ENCODE measurements at places on chromosomes 2 and 18.

- DNase-seq, result no peak
These were observed 37.9 kb downstream of the LYPD1 start for GRCh38 chr2:132632000-132632649.

- DNase-seq, result no peak
These were observed 49.9 kb upstream of the COX7A2L start for GRCh38 chr2:42410742-42411514.

DNA sequence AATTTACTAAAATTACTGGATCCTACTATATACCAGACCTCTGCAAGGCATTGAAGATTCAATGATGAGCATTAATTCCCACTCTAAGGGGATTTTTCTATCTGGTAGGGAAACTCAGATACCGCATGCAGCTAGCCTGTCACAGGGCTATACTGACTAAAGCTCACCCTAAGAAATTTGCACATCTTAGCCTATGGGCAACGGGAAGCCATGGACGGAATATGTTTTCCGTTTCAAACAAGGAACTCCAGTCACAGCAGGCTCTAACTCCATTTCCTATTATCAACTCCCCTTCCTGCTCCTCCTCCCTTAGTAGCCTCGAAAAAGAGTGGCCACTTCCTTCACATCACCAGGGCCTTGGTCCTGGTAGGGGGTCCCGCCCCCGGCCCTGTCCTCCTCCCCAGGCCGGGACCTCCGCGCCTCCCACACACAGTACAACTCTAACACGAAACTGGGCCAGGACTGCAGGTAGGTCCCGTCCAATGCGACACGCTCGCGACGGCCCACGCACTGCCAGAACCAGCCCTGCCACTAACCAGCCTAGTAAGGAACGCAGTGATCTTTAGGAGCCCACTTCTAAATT lies 659 bp upstream of the COX5B start:
- DNase-seq, result no peak

DNA sequence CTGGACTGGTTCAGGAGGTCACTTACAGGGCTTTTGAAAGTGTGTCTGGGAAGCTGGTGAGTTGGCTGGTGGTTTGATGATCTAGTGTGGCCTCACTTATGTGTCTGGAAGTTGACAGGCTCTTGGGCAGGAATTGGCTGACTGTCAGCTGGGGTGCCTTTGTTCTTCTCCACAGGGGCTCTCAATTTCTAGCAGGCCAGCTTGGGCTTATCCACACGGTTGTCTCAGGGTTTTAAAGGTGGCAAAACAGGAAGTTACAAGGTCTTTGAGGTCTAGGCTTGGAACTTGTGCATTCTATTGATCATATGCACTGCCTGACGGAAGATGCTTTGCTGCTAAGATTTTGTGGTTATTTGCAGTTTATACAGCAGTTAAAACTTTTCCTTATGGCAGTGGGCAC lies 52.0 kb upstream of the CELF4 start:
- DNase-seq, result peak; percentile 2

GRCh38 chr2:164061129-164061746 lies 325.4 kb upstream of the FIGN start:
- DNase-seq, result peak; percentile 15

DNA sequence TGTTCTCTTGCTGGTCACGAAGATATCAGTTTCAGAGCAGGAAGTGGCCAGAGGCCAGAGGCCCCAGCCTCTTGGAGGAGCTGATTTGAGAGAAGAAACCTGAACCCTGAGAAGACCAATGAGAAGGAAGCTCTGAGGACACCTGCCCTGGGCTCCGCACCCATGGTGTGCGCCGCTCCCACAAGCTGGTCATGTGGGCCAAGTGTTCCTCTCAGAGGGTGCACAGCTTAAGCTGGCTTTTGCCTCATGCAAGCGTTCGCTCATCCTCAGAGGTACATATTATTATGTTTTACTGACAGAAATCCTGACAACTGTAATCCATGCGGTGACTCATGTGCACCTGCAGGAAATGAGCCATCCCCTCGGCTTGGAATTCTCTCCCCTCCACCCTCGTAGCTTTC lies 316.1 kb upstream of the MYT1L start:
- DNase-seq, result peak; percentile 59

- peak; percentile 98 for DNase-seq
These were observed 3.5 kb downstream of the CDK5R2 start for GRCh38 chr2:218962859-218963492.

GRCh38 chr2:231379266-231380215 lies 16.0 kb upstream of the B3GNT7 start:
- no peak for DNase-seq

DNA sequence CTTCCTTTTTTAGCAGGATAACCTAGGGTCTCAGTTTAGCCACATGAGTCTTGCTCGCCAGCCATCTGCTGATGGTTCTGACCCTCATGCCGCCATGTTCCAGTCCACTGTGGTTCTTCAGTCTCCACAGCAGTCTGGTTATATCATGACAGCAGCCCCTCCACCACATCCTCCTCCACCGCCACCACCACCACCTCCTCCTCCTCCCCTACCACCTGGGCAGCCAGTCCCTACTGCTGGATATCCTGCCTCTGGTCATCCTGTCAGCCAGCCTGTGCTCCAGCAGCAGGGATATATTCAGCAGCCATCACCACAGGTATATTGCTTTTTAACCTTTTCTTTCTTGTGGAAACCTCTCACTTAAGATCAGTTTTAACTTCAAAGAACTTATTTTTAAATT lies 89.9 kb upstream of the UBXN4 start:
- no peak for DNase-seq

GRCh38 chr2:62293151-62293489 lies 97.2 kb downstream of the B3GNT2 start:
- DNase-seq, result no peak

DNA sequence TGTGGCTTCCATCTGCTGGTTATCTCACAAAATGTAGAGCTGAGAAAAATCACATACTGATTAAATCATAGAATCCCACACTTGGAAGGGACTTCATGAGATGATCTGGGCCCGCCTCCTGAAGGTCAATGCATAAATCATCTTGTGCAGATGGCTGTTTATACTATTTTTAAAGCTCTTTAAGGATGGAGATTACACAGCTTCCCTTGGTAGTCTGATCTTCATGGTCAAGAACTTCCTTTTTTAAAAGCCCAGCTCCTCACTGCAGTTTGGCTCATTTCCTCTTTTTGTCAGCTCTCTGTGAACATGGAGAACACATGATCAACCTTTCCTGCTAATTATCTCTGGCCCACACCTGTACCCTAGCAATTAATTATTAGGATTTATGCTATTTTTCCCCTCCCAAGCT lies 25.9 kb downstream of the GCG start:
- no peak for DNase-seq

DNA sequence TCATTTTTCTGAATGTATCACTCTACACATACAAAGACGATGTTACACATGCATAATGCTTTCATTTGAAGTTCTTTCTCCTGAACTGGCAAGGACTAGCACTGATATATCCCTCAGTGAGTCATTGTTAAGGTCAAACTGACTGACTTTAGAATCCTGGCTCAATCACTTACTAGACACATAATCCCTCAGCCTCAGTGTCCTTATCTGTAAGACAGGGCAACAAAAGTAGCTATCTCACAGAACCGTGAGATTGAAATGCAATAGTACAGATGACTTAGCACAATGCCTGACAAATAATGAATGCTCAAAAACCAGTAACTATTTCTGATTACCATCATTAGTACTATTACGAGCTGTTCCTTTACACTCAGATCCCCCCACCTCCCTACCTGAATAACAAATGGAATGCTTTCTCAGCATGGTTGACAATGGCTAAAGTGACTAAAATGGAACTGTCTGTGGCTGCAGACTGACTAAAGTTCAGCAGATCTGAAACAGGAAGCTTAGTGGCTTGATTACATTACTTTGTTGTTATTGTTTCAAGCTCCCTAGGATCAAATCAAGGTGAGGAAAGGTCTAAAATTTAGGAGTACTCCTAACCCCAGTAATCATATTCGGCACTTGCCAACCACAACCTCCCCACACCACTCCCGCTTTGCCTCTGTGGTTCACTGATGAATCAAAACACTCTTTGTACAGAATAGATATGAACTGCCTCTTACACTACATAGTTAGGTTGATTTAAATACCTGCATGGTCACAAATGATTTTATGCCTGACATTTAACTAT lies 35.8 kb upstream of the CACNB4 start:
- no peak for DNase-seq

DNA sequence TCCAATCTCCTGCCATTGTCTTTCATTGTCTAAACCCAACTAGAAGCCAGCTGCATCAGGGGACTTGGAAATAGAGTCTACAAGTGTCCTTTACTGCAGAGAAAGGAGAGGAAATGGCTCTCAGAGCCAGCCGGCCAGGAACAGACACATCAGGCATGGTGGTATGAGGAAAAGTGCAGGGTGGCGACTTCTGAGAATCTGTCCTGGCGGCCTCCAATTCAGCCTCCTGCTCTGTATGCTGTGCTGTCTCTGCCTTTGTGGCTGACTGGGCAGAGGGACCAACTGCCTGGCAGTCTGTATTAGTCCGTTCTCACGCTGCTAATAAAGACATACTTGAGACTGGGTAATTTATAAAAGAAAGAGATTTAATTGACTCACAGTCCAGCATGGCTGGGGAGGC lies 36.8 kb upstream of the AQP4 start:
- DNase-seq, result no peak

DNA sequence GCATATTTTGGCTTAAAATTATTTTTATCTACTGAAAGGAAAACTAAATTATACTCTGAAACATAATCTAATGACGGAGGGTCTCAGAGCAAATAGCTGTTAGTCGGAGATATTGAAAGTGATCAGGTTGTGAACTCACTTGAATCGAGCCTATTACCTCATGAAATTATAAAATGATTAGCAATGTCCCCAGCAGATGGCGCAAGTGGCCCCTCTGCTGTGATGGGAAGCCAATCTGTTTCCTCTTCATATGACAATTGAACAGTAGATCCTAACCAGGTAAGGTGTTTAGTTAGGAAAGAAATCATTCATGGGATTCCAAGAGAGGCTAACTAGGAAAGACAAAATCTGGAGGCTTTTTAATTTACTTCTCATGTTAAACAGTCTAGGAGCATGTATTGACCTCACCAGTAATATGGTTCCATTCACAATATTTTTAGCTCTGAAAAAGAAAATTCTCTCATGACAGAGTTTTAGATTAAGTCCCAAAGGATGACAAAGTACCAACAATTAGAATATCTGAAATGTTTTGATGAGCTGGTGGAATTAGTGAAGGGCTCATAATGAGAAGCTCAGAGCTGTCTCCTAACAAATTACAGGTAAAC lies 29.9 kb upstream of the MPPE1 start:
- peak; percentile 66 for DNase-seq

GRCh38 chr18:11042247-11042646 lies 107.1 kb downstream of the PIEZO2 start:
- DNase-seq, result no peak

DNA sequence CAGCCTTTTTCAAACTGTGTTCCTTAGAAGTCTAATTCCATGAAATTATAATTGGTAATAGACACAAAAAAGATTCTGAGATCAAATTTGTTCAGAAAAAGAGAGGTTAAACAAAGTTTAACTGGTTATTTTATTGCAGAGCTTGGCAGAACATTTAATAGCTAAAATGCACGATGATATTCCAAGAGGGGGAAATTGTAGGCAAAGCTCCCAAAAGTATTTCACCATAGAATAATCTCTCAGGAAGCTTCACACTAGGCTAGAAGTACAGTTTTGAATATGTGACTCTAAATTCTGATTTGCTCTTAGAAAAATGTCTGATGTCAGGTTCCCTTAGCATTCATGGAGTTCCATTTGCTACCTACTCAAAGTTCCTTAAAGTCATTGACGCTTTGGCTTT lies 292.4 kb upstream of the SETBP1 start:
- no peak for DNase-seq

GRCh38 chr2:45837812-45838341 lies 186.4 kb downstream of the PRKCE start:
- DNase-seq, result no peak

GRCh38 chr2:31086590-31086989 lies 51.6 kb downstream of the GALNT14 start:
- no peak for DNase-seq

GRCh38 chr18:35713545-35713944 lies 132.0 kb downstream of the GALNT1 start:
- no peak for DNase-seq

DNA sequence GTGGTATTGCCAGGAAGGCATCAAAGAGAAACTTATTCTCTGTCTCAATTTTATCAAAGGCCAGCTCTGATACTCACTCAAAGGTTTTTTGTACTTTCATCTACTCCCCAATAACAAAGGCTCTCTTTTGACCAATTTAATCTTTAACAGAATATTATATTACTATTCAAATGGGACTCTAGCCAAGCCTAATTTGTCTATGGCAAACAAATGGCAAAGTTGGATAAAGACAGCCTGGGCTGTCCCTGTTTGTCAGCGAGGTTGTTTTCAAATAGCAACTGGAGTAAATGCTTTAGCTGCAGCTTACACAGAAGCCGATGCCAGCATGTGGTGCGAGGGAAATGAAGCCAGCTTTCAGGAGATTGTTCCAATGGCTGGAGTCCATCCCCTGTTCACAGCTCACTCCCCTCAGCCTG lies 80.1 kb upstream of the CTNNA2 start:
- DNase-seq, result no peak

- peak; percentile 7 for DNase-seq
These were observed 66.7 kb downstream of the PTPN4 start for GRCh38 chr2:119826370-119826961.

DNA sequence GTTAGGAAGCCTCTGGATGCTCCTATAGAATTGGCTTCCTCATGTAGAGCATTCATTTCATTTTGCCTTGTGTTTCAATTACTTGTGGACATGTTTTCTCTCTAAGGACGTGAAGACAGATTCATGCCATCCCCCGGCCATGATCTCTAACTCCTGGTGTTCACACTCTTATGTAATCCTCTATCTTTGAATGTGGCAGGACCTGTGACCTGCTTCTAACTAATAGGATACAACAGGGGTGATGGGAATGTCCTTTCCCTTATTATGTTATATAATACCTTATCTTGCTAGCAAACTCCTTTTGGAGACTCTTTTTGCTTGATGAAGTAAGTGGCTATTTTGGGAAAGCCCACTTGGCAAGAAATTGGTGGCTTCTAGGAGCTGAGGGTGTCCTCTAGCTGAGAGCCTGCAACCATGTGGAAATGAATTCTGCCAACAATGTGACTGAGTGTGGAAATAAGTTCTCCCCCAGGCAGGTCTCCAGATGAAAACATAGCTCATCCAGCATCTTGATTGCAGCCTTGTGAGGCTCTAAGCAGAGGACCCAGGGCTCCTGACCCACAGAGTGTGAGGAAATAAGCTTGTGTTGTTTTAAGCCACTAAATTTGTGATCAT lies 13.8 kb downstream of the DPYSL5 start:
- no peak for DNase-seq

- DNase-seq, result peak; percentile 50
These were observed at the start of gene CSRNP3 for GRCh38 chr2:165469417-165469816. Gene CSRNP3, plus strand, starts transcription at chr2:165469698. Its CDS starts 125,368 bp downstream, at chr2:165595066.

GRCh38 chr2:179268277-179268925 lies 3.8 kb upstream of the SESTD1 start:
- no peak for DNase-seq

Measured in NCI-H1417 (cell line).